Activated T-cell treated with anti-CD3 and anti-CD28 coated beads for 1 hour (primary cell): ENCODE measurements at places on chromosomes 7 and 10.

- no peak for DNase-seq
Observed at GRCh38 chr10:60932756-60933155, 11.2 kb downstream of the RHOBTB1 start.

DNA sequence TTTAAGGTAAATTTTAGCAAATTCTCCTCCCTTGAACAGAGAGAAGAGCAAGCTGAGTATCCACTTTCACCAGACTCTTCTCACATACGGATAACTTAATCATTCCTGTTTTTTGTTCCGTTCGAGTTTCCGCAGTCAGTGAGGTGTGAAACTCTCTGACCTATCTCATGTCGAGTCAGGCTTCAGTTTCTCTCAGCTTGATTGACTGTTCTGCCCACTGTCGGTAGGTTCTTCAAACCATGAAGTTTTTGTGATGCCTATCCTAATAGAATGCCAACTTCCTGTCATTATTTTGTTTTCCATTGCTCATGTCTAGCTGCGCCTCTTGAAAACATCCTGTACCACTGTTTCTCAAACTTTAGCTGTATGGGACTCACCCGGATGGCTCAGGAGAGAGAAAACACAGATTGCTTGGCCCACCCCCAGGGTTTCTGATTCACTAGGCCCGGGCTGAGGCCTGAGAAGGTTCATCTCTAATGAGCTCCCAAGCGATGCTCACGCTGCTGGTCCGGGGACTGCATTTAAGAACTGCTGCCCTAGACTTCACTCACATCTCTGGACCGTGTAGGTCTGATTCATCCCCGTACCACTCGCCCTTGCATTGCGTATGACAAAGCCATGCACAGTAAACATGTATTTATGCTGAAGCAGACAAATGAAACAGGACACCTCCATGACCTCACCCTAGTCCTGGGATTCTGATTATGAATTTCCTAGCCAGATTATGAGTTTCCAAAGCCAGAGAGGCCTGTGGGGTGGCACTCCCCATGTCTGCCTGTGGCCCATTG, 208.4 kb upstream of the AGK start:
- DNase-seq = no peak

DNA sequence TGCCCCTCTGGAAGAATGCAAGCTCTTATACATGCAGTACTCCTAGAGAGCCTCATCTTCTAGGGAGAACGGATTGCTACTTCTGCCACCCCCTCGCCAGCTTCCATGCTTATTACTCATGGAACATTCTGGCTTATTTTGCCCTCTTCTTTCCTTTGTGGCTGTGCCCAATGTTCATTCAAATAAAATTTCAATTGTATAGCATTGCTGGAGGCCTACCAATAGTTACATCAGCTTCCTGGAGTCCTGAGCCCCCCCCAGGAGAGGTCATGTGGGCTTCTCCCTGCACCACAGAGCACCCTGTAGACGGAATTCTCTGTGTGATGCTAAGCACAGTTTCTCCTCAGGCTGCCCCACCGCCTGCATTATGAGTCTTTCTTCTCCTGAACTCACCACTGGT, 1094.0 kb downstream of the KCNMA1 start:
- DNase-seq = no peak

DNA sequence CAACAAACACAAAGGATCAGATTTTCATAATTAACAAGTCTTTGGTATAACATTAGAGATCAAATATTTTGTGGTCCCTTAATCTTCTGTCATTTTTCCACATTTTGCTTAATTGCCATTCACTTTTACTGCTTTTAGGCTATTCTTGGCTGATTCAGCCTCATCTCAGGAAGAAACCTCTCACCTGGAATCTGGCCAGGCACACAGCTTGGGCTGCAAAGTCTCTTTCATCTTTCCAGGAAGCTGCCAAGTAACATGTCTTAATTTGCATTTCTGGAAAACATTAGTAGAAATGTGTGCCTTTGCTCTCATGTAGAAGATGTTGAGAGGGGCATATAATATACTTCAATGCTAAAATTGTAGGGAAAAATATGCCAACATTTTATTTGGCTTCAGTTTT, 174.2 kb upstream of the STEAP4 start:
- DNase-seq = no peak

DNA sequence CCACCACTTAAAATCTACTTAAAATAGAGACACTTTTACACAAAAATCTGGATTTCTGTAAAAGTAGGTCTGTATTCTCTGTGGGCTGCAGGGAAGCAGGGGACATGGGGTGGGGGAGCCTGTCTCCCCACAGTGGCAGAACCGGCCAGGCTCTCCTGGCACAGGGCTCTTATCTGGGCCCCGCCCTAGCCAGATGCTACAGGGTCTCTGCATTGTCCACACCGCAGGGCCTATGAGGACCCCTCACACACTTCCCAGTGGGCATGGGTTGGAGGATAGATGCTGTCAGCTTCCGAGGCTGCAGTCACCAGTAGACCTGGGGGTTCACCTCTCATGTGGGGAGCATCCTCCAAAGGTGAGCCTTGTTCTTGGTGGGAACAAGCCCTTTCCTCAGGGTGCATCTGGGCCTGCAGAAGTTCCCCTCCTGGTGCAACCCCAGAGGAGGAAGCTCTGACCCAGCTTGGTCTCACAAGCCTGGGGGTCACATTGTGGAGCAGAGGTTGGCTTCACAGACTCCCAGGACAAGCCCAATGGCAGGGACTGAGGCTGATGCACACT, 15.4 kb upstream of the MYL7 start:
- no peak for DNase-seq

- DNase-seq = no peak
Observed at GRCh38 chr10:13920031-13920430, 333.3 kb downstream of the PRPF18 start.

GRCh38 chr7:154231732-154232131, 179.5 kb downstream of the DPP6 start:
- no peak for DNase-seq

- DNase-seq = no peak
Observed at GRCh38 chr10:63497321-63497720, 23.9 kb upstream of the REEP3 start.

- DNase-seq = no peak
Observed at GRCh38 chr7:128456255-128456725, 612 bp downstream of the HILPDA start.

DNA sequence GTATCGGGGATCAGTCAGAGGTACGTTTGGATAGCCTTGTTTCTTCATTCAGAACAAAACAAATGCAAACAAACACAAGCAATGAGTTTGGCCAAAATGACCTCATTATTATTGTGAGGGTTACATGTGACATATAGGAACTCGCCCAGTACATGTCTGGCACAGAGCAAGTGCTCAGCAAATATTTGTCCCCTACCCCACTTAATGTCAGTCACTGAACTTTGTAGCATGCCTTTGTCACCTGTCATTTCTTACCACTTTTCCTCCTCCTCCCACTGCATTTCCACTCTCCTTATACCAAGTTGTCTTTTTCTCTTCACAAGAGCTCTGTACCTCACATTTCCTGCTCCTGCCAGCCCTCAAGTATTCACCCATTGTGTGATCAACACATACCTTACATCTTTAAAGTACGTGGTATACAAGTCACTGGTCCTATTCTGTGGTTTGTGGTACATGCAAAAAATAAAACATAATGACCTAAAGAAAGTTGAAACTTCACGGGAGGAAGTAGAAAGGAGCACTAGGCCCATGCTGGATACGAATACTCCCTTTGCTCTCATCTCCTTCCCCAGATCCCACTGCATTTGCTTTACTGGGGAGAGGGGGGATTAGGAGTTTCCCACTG, 236.0 kb downstream of the INHBA start:
- no peak for DNase-seq

DNA sequence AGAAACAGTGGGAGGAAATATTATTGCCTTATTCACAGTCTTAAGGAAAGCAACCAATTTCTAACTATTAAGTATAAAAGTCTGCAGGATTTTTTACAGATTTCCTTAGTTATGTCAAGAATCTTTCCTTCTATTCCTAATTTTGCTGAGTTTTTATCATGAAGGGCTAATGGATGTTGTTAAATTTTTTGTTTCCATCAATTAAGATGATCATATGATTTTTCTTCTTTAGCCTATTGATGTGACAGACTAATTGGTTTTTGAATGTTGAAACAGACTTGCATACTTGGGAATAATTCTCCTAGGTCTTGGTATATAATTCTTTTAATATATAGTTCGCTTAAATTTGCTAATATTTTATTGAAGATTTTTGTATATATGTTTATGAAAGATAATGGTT, 569.1 kb upstream of the KCND2 start:
- DNase-seq = no peak

- no peak for DNase-seq
Observed at GRCh38 chr7:105765846-105766245, 110.6 kb downstream of the ATXN7L1 start.

DNA sequence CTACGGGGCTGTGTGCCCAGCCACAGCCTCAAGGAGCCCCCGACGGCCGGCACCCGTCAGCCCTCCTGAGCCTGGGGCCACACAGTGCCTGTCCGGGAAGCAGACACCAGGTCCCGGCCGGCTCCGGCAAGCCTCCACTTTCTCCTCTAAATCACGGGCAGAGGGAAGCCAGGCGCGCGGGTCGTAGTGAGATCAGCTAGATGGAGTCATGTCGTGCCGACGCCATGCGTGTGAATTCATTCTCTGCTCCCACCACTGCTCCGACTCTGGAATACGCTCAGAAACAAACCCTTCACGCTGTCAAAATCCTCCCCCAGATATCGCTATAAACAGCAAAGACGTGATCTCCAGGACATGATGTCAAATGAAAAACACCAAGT, 93.7 kb upstream of the DNAAF5 start:
- DNase-seq = no peak

GRCh38 chr10:22429146-22429545, 83.8 kb downstream of the SPAG6 start:
- no peak for DNase-seq

DNA sequence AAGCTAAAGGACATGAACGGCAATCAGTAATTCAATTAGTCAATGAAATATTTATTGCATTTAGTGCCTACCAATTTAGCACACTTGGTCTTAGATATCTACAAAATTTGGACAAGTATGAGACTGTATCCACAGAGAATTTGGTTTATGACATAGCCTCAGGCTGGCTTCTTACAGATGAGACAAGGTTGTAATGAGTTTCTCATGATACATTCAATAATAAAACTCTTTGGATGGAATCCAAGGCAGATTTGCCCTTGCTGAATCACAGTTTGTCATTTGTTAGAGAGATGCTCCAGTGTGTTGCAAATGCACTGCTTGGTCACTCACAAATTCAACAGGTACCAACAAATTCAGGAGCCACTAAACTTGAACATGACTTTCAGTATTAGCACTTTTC, 162.5 kb downstream of the GPR37 start:
- no peak for DNase-seq

- no peak for DNase-seq
Observed at GRCh38 chr10:66835400-66835799, 90.4 kb upstream of the LRRTM3 start.

GRCh38 chr10:113178771-113179170, 228.7 kb downstream of the TCF7L2 start:
- DNase-seq = no peak

DNA sequence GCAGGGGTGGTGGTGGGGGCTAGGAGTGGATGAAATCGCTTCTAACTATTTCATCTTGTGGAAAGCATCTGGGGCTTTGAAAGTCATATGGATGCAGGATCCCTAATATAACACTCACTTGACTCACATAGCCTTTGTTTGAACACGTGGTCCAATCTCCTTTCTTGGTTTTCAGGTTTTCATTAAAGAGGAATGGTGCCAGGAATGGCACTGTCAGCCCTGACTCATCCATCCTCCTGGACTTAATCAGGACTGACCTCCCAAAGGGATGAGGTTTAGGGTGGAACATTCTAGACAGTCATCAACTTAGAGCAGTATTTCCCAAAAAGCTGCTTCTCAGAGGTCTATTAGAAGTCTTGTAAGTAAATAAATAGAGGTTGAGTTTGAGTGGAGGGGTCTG, 162.0 kb upstream of the PLXNA4 start:
- DNase-seq = no peak

DNA sequence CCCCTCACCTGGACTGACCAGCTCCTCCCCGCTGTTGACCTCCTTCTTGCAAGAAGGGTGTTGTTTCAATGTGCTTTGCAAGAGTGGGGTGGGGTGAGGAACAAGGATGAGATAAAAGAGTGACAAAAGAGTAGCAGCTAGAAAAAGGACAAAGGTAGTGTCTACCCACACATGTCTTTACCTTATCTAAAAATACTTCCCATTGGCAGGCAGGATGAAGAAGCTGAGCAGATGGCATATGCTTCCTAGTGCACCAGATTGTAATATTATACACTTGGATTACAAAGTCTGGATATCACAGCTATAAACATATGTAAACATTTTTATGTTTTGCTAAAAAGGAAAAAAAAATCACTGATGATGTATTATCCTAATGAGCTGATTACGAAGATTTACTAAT, 34.5 kb downstream of the CHN2 start:
- DNase-seq = no peak

DNA sequence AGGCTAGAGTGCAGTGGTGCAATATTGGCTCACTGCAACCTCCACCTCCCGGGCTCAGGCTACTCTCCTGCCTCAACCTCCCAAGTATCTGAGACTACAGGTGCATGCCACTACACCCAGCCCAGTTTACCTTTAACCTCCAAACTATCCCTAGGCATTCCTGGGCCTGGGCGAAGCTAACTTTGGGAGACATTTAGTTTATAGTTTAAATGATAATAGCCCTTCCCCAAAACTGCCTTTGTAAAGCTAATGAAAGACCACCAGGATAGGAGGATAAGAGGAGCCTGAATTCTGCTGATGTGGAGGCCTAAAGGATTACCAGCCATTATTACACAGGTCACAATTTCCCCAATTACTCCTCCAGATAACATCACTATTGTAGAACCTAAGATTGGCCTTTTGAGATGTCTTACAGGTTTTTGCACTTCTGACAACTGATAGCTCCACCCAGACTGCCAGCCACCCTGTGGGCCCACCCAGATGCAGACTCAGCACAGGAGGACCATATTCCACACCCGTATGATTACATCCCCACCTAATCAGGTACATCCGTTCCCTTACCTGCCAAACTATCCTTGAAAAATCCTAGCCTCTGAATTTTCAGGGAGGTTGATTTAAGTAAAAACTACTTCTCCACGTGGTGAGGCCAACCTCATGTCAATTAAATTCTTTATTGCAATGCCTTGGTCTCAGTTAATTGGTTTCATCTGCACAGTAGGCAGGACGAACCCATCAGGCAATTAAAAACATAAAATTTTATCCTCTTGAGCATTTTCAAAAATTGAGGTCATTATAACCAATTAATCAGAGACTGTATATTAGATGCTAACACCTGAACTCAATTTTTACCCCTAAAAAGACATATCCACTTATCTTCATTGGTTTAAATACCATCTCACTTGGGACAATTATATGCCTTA, 62.3 kb upstream of the TMEM254 start:
- no peak for DNase-seq

- DNase-seq = no peak
Observed at GRCh38 chr10:69220041-69220451, at the start of gene HKDC1. Gene HKDC1, plus strand, starts transcription at chr10:69220332. Its CDS starts 104 bp downstream, at chr10:69220436.

DNA sequence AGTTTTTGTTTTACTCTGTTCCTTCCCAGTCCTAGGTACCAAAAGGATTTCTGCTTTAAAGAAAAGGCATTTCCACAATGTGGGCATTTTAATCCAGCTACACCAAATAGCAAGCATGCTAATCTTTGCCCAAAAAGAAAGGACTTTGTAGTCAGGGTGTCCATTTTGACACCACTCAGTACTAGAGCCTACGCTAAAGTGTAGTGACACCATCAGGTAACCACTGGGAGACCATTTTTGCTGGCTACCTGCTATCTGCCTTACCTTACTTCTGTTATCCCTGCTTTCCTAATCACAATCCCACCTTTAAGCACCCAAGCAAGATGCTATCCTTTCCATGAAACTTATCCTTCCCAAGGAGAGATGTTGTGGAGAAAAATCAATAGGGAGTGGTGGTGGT, 129.7 kb downstream of the VPS50 start:
- no peak for DNase-seq
